NCI-H1092 (cell line): ENCODE measurements at places on chromosomes 5 and 9.

DNA sequence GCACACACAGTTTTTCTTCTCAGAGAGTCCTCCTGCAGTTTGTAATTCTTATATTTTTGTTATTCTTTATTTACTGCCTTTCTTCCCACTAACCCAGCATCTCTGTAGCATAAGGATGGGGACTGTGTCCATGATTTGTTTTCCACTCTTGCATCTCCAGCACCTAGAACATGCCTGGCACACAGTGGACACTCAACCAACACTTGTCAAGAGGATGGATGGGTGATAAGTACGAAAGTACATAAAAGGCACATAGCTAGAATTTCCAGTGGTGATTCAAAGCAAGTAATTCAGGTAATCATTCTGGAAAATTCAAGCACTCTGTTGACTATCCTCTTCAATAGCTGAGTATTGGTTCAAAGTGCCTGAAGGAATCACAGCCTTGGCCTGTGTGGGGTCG is 60.2 kb upstream of the TRIO start:
- DNase-seq, result no peak

- DNase-seq, result no peak
These were observed 544 bp downstream of the FNBP1 start for GRCh38 chr9:130042406-130042884.

GRCh38 chr9:6764523-6764922 is 6.8 kb downstream of the KDM4C start:
- no peak for DNase-seq

- DNase-seq, result no peak
These were observed 208.4 kb upstream of the MPDZ start for GRCh38 chr9:13487936-13488335.

GRCh38 chr5:56766926-56767325 is 48.4 kb upstream of the MAP3K1 start:
- DNase-seq, result no peak

- DNase-seq, result peak; percentile 18
These were observed 377.1 kb downstream of the SPOCK1 start for GRCh38 chr5:137122075-137122474.

- no peak for DNase-seq
These were observed 8.6 kb upstream of the GLE1 start for GRCh38 chr9:128495804-128496417.

DNA sequence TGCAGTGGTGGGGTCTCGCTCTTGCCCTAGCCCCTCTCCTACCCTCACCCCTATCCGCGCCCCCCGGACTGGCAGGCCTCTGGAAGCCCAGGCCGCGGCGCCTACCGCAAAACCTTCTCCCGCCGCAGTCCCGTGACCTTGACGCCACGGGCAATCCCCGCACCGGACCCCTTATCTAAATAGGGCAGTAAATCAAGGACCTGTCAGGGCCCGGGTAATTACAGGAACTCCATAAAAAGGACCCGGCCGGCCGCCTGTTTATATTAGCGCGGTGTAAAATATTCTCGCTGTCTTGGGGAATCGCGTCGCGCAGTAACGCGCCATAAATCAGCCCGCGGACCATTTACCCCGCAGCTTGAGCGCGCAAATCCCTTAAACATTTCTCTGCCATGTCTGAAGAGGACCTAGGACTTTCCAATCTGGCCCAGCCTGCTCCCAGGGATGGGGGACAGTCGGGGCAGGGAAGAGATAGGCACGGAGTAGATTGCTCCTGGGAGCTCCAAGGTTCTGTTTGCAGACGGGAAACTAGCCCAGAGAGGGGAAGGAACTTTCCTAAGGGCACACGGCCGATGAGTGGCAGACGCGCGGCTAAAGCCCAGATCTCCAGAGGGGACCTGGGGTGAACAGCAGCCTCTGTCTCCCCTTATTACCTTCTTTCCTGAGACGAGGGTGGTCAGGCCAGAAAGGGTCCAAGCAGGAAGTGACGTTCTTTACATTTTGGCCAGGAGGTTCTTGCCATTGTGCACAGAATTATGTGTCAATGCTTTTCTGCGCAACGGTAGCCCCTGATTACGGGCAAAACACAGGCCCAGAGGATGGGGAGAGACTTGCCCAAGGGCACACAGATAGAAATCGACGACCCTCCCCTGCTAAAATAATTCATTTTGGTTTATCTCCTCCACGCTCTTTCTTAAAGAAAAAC is 4.8 kb upstream of the HAND1 start:
- DNase-seq, result no peak

GRCh38 chr5:51556833-51557232 is 173.6 kb downstream of the ISL1 start:
- DNase-seq, result no peak

DNA sequence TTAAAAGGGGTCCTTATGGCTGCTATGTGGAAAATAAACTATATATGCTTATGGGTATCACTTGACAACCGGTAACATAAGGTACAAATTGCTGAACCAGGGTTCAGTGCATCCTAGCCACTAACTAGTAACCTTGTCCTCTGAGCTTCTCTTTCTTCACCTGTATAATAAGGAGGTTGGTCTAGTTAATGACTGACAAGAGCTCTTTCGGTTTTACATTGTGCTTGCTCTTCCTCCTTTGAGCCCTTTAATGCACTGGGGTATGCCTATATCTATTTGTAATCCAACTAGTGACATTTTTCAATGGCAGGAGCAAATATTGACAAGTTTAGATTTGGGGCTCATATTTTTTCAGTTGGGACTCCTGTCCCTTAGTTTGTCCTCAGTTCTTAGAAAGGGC is 66.1 kb downstream of the NPR3 start:
- no peak for DNase-seq

DNA sequence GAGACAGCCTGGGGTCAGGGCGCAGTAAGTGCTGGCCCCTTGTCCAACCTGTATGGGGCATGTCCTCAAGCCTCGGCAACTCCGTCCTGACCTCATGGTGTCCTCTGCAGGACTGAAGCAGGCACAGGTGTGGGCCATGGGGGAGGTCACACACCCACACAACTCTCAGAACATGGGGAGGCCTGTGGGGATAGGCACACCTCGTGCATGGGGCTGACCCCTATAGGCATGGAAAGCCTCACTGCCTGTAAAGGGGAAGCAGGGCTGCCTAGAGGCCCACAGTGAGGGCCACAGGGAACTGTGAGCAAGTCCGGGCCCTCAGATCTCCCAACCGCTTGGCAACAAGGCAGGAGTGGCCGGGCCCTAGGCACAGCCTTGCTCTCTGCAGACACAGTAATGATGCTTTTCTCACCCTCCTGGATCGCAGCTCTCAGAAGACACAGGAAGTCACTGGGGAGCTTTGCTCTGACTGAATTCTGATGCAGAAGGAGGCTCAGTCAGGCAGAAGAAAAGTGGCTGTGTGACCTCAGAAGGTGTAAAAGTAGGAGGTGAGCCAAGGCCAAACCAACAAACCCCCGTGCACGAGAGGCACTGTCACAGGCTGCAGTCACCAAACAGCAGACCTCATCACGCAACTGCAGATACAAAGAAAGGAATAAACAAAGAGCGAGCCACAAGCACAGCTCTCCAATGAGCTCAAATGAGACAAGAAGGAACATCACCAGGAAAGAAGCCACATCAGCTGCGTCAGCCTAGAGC is 5.4 kb downstream of the IPPK start:
- DNase-seq, result peak; percentile 11

GRCh38 chr5:2747363-2748162 is 3.9 kb downstream of the IRX2 start:
- no peak for DNase-seq

GRCh38 chr5:157456301-157456700 is 3.7 kb upstream of the NIPAL4 start:
- DNase-seq, result no peak

DNA sequence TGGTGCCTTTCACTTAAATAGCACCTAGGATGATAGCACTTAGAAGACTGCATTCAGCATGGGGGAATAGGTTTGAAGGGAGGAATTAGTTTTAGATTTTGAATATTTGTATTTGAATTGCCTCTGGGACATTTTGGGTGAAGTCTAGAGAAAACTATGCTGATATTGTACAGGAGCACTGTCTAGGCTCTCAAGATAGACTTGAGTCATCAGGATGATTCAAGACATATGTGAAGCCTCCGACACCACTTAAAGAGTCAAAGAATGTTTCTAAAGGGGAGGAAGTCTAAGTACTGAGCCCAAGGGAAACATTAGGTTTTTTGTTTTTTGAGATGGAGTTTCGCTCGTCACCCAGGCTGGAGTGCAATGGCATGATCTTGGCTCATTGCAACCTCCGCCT is 63.9 kb upstream of the CCDC180 start:
- DNase-seq, result no peak

- no peak for DNase-seq
These were observed 2.4 kb upstream of the OMD start for GRCh38 chr9:92426501-92427145.

DNA sequence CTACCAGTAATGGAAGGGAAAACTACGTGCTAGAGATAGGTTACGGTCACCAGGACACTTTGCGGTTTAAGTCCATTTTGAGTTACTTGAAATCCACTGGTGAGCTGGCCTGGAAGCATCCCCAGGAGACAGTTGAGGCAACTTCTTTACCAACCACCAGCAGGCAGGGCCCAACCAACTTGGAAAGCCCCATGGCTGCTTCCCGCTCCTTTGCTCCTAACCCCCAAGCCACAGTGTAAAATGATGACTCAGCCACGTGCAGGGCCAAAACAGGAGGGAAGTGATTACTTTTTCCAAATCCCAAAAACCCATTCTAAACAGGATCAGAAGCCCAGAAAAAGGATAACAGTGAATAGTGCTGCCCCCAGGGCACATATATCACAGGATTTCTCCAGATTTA is 87.4 kb downstream of the PAX5 start:
- DNase-seq, result no peak

DNA sequence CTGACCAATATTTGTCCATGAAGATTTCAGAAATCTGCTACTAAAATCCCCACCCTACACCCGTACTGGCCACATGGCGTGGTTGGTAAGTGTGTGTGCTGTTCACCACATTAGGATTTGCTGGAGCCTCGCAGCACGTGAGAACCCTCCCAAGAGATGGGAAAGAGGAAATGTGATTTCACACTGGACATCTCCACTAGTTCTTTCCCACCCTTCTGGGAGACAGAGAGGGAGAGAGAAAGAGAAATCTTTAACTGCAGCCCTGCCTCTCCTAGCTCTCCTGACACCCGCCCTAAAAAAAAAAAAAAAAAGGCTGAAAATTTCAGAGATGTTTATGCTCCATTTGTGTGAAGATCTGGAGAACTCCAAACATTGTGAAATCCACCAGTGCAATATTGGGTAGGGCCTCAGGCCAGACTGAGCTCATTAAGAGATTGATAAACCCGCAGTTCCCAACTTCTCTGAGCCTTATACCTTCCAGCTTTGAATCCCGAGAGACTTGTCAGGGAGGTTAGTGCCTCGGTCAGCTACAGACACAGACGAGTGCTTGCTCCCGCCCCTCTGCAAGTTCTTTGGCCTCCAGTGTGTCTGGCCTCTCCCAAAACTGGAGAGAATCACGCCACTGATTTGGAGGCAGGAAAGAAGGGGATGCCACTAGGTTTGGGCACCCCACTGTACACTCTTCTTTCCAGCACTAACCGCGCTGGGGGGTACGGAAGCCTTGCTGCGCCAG is 1.9 kb downstream of the SPRY4 start:
- no peak for DNase-seq

GRCh38 chr5:10311595-10312425 is 4.1 kb upstream of the CMBL start:
- DNase-seq, result no peak

DNA sequence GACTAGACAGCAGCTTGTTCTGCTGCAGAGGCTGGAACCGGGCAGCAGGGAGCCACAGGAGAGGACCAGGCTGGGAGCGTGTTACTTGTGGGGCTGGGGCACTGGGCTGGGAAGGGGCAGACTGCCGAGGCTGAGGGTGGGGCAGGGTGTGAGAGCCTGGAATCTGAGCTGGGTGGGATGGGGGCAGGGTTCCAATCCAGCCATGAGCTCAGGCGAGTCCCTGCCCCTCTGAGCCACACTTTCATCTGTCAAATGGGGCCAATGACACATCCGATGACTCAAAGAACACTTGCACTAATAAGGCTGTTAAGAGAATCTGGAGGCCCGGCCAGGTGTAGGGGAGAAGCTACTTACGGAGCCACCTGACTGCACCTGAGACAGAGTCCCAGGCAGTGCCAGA is 18.7 kb upstream of the WDR38 start:
- no peak for DNase-seq

DNA sequence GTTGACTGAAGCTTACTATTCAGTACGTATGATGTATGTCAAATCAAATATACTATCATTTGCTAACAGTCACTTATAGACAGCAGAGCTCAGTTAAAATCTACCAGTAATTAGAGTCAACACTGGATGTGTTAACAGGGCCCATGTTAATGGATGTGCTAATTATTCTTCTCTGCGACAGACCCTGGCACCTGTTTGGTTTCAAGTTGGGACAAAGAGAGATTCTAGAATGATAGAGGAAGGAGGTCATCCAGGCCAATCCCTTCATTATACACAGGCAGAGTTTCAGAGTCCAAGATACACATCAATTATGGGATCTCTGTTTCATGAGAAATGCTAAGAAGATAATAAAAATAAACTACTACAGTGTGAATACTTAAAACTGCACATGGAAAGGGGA is 615.0 kb downstream of the ZNF608 start:
- DNase-seq, result no peak
